ENCODE measurements at places on chromosomes 12 and 14.

DNA sequence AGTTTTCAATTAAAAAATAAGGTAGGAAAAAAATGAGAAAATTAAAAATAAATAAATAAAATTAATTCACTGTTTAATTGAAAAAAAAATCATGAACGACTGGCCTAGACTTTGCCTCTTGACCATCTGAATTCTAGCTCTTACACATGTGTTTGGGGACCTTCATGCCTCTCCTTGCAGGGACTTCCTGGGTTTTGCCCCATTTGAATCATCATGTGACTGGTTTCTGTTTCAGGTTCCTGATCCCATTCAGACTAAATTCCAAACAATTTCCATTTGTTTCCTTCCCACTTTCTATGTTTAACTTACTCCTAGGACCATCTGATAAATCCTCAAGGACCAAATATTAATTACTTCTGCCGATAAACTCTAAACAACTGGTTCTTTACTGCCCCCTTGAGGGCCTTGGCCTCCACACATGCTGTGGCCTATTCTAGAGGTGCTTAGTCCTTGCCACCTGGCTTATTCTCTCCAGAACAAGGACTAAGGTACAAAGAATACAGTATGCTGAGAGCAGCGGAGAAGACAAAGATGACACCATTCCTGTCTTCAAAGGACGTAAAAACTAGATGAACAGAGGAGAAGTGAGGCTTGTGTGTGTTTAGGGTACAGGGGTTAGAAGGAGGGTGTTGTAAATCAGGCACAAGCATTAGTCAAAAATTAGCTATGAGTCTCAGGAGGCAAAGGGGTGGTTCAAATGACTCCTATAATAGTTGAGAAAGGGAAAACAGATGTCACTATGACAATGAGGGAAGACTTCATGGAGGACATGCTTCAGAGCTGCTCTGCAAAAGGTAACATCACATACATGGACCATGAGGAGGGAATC, 125.8 kb upstream of the AVPR1A start:
- ATAC-seq, result no peak

DNA sequence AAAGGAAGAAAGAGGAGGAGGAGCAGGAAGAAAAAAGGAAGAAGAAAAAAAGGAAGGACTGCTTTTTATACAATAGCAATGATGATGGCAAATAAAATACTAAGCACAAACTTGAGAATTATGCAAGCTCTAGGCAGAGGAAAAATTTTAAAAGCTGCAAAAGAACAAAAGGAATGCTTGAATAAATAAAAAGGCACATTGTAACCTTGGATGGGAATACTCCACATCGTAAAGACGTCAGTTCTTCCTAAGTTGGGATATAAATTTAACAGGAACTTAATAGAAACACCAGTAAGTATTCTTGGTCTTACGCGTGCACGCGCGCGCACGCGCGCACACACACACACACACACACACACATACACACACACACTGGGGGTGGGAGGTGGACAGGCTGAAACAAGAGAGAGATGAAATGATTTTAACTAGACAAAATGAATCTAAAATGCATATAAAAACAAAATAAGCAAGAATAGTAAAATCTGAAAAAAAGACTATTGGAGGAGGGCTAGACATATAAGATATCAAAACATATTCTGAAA, 43.0 kb downstream of the SERPINA3 start:
- no peak for ATAC-seq

DNA sequence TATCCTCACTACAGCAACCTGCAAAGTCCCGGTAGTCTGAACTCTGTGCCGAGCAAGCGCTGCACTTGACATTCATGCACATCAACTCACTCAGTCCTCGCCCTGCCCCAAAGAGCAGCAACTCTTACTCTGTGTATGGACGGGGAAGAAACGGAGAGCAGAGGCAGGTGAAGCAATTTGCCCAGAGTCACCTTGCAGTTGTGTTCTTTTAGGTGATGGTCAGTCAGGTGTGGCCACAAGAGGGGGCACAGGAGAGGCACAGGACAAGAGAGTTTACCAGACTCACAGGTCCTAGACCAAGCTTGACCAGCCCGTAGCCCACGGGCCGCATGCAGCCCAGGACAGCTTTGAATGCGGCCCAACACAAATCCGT, 39.1 kb downstream of the TSPAN11 start:
- ATAC-seq, result no peak

- ATAC-seq, result no peak
Measured at GRCh38 chr14:83975841-83976770, 1553.8 kb upstream of the FLRT2 start.

GRCh38 chr12:85866986-85867776, 6.9 kb upstream of the NTS start:
- no peak for ATAC-seq

DNA sequence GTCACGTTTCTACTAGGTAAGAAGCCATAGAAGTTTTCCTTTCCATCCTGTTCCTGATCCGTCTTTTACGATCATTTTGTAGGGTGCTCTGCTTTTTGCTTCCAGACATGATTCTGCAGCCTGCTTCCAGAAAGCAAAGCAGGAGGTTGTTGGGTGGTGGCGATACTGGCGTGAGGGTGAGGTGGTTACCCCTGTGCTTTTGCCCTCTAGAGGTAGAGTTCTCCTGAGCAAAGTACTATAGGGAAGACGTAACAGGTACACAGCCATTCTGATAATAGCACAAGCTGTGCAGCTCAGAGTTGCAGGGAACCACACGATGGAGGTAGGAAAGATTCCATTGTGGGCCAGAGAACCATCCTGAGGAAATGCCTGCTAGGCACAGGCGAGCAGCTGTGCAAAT, 186.0 kb downstream of the PAH start:
- no peak for ATAC-seq

DNA sequence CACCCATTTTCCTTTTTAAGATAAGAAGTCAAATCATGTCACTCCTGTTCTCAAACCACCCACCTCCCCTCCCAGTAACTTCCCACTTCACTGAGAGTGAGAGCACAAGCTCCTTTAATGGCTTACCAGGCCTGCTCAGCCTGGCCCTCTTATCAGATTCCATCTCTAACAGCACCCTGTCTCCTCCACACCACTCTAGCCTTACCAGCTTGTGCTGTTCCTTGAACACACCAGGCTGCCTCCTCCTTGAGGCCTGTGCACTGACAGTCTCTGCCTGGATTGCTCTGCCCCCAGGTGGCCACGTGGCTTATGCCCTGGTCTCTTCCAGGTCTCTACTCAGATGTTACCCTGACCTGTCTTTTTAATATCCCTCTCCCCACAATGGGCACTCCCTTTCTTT, 40.1 kb upstream of the EVL start:
- peak; percentile 50 for ATAC-seq

DNA sequence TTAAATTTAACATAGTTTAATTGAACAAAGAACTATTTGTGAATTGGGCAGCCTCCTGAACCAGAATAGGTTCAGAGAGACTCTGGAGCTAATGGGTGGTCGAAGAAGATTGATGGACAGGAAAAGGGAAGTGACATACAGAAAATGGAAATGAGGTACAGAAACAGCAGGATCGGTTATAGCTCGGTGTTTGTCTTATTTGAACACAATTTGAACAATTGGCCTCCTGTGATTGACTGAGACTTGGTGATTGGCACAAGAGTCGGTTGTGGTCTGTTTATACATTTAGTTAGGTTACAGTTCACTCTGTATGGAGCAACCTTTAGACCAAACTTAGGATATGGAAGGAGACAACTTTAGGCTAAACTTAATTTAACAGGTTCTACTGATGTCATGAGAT, 18.4 kb upstream of the CFL2 start:
- ATAC-seq, result no peak

DNA sequence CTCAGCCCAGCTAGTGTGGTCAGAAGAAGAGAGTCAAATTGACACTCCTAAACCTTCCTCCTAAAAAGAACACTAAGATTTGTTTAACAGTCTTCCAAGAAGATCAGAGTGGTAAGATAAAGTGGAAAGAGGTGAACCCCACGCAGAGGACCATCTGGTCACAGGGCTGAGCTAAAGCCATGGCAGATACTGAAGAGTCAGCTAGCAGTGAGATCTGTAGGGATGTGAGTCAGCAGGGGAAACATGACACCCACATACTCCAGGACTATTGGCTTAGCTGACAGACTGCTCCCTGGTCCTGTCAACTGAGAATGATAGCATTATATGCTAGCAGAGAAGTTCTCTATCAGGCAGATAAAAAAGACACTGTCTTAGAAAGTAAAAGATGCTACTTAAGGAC, 269.4 kb upstream of the ALG10 start:
- ATAC-seq, result no peak

DNA sequence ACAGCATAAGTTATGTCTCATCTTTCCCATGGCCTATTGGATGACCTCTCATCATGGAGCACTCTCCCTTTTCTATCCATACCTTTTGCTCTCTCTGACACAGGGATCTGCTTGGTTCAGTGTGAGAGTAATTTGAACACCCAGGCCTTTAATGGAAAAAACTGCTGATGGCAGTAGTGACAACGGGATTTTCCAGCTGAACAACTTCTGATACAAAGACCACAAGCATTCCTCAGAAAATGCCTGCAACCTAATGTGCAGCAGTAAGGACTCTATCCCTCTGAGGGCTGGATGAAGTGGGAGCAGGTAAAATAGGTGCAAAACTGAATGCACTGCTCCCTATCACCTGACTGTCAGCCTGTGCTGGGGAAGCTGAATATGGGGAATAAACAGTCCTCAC, 51.0 kb downstream of the KANSL2 start:
- no peak for ATAC-seq

DNA sequence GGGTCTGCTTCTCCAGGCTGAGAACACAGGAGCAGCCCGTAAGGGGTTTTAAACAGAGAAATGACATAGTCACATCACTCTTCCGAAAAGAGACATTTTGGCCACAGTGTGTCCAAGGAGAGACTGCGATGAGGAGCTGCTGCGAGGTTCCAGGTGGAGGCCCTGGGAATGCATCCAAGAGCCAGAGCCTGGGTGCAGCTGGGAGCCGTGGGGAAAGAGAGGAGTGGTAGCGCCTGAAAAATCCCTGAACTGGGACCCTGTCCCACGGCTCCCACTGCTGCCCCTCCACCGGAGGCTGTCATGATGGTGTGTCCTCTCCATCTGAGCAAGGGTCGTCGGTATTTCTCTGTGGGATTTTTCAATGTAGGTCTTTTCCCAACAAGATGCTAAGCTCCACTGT, 146.9 kb downstream of the BCL11B start:
- no peak for ATAC-seq

DNA sequence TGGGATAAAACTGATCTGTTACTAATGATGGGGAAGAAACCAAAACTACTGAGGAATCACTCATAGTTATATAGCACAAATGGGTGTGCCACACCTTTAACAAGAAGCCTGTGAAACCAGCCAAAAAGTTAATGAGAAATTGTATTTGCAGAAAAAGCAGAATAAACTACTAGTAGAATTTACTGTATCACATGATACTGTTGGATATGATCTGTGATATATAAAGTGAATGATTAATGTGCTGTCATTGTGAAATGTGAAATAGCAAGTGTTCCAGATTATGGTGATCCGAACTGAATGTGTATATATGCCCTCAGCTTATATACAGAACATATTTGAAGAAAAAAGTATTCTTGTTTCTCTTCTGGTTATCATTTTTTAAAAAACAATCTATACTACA, 30.5 kb downstream of the VEZT start:
- no peak for ATAC-seq

- no peak for ATAC-seq
Measured at GRCh38 chr12:67243260-67243659, 25.9 kb upstream of the CAND1 start.

DNA sequence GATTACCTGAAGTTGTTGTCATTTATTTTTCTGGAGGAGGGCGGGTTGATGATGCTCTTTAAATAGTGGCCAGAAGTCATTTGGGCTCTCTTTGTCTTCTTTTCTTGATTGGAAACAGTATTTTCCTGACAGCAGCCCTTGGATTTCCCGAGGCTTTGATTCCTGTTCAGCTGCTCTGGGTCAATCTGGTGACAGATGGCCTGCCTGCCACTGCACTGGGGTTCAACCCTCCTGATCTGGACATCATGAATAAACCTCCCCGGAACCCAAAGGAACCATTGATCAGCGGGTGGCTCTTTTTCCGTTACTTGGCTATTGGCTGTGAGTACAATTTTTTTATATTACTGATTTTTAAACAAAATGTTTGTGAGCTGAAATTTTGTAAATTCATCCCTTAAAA, 60.4 kb downstream of the ANAPC7 start:
- ATAC-seq, result no peak

DNA sequence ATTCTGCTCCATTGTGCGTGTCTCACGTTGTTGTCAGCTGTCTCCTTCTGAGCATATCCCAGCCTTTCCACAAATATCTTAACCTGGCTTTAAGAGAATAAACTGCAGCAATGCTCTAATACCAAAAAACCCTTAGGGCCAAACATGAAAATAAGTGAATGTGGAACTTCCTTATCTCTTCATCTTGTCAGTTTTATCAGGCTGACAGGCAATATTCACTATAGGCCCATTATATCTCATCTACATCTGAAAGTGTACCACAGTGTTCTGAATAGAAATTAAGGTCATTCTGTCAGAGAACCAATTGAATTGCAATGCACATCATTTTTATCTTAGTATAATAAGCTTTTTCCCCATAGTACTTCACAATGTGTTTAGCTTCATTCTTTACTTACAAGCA, 933.1 kb upstream of the FBXO33 start:
- no peak for ATAC-seq

DNA sequence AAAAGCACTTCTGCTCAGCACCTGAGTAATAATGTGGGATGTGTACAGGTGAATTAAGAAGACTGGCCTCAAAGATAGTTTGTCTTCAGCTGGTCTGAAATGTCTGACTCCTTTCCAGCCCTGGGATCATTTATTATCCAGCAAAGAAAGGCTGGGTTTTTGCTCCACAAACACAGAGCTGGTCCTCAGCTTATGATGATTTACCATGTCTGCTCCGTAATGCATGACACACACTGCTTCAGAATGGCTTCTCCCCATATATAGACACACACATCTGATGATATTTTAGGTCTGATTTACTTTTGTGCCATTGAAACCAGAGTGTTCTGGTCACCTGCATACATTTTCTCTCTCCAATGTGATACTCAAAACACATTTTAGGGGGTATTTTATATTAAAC, 225.0 kb downstream of the SLC25A21 start:
- ATAC-seq, result no peak

- ATAC-seq, result no peak
Measured at GRCh38 chr14:81330619-81331122, 69.5 kb downstream of the STON2 start.

DNA sequence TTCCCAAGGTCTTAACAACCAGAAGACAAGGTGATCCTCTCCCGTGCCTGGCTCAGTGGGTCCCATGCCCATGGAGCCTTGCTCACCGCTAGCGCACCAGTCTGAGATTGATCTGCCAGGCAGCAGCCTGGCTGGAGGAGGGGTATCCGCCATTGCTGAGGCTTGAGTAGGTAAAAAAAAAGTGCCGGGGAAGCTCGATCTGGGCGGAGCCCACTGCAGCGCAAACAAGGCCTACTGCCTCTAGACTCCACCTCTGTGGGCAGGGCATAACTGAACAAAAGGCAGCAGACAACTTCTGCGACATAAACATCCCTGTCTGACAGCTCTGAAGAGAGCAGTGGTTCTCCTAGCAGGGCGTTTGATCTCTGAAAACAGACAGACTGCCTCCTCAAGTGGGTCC, 104.0 kb downstream of the C14orf39 start:
- no peak for ATAC-seq

GRCh38 chr12:93870020-93870795, 193.0 kb downstream of the CRADD start:
- ATAC-seq, result no peak

- ATAC-seq, result no peak
Measured at GRCh38 chr14:50516091-50516490, 16.3 kb downstream of the MAP4K5 start.

- ATAC-seq, result no peak
Measured at GRCh38 chr14:99790978-99791376, 2.2 kb upstream of the EML1 start.

GRCh38 chr12:110421701-110422100, 18.2 kb upstream of the ANAPC7 start:
- ATAC-seq, result no peak

- no peak for ATAC-seq
Measured at GRCh38 chr12:85951823-85952222, 77.7 kb downstream of the NTS start.

Measured in stimulated activated memory B cell treated with anti-CD40 and anti-IgM and Interleukin-4, amounts not matched to agents 10 μg/mL and 1 μg/mL and 100 μg/mL, for 72 hours (primary cell).